ENCODE measurements at places on chromosomes 7 and 10.

- DNase-seq = no peak
Observed at GRCh38 chr7:43742692-43743091, 13.4 kb upstream of the COA1 start.

- DNase-seq = no peak
Observed at GRCh38 chr7:132083126-132083525, 493.1 kb downstream of the PLXNA4 start.

GRCh38 chr7:129492391-129492790 is 9.9 kb upstream of the SMKR1 start:
- no peak for DNase-seq

- DNase-seq = no peak
Observed at GRCh38 chr10:31749981-31750840, 178.4 kb downstream of the ARHGAP12 start.

GRCh38 chr10:43050011-43050410 is 26.9 kb upstream of the RET start:
- no peak for DNase-seq

GRCh38 chr10:74955796-74956195 is 129.4 kb downstream of the KAT6B start:
- no peak for DNase-seq

DNA sequence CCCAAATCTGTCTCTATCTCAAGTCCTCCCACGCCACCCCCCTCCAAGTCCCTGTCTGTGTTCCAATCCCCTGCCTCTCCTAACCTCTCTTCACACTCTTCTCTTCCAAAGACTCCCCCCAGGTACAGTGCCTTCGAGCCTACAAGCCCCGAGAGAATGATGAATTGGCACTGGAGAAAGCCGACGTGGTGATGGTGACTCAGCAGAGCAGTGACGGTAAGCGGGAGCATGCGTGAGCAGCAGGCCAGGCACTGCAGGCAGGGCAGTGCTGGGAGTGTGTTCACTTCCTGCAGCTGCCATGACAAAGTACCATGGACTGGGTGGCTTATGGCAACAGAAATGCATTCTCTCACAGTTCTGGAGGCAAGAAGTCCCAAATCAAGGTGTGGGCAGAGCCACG is 23.4 kb downstream of the ARHGEF5 start:
- DNase-seq = no peak

DNA sequence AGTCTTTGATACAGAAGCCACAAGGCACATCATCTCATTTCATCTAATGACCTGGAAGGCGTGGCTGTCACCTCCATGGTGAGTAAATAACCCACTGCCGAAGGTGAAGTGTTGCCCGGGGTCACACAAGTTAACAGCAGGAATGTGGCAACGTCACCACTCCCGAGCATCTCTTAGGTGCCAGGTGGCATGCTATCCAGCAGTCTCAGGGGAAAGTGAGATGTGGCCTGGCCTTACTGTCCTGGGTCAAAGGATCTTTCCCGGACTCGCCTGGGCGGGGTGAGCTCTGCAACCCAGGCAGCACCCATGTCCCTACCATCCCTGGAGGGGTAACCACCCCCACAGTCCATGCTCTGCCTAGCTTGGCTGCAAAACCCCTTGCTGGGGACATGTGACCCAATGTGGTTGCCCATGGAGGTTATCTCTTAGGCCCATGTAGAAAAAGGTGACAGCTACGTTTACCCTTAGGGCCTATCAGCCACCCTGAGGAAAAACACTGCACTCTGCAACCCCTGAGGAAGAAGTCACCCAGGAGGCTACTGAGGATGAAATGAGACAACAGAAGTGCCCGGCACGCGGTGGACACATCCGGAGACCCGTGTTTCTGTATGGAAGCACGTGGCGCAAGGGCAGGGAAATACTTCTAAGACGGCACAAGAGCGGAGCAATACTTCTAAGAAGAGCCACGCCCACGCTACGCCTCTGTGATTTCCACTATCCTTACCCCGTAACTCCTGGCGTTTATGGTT is 52.0 kb downstream of the BAIAP2L1 start:
- no peak for DNase-seq

DNA sequence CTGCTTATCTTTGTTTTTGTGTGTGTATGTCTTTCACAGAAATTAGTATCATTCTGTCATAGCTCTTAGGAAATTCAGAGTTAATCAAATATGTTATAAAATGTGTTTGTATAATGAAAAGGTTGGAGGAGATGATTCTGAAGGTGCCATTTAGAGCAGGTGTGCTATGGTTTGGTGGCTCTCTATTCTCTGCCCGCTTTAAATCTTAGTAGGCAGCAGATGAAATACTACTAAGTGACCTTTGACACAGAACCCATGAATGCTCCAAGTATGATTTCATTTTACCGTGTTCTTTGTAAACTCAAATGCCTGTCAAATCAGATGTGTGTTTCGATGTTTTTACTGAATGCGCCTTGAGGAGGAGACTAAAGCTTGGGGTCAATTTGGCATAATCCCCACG is 24.5 kb downstream of the ZEB1 start:
- no peak for DNase-seq

GRCh38 chr10:14173391-14173705 is 157.4 kb downstream of the FRMD4A start:
- no peak for DNase-seq

DNA sequence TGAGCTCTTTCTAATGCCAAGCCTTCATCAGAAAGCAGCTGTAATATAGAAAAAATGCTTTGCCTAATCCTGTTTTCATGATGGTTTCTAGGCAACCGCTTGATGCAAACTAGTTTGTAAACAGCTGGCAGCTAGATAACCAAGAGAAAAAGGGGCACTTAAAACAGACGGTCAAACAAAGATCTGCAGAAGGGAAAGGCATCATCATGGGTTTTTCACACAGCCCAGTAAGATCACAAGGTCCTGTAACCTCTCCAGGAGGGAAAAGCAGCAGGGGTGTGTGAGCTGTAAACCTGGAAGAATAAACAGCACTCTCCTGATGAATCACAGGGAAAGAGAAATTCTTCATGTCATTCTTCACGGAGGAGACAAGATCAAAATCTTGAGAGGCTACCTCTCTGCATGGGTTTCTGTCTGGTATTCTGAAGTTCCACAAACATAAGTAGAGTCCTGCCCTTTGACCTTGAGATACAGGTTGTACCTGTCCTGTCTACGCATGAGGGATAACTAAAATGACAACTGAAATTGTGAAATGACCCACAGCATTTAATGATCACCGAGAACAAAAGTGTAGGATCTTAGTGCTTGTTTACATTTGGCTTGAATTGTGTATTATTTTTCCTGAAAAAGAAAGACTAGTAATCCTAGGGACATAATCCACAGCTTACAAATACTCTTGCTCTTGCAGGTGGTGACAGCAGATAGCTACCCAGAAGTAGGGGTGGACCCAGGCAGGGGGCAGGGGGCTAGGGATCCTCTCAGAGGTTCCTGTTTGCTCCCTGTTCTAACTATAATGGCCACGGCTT is 48.0 kb downstream of the CREB3L2 start:
- no peak for DNase-seq

GRCh38 chr10:45015590-45015989 is 14.9 kb downstream of the ZNF22 start:
- no peak for DNase-seq

- DNase-seq = no peak
Observed at GRCh38 chr7:48083114-48083830, 5.8 kb upstream of the UPP1 start.

DNA sequence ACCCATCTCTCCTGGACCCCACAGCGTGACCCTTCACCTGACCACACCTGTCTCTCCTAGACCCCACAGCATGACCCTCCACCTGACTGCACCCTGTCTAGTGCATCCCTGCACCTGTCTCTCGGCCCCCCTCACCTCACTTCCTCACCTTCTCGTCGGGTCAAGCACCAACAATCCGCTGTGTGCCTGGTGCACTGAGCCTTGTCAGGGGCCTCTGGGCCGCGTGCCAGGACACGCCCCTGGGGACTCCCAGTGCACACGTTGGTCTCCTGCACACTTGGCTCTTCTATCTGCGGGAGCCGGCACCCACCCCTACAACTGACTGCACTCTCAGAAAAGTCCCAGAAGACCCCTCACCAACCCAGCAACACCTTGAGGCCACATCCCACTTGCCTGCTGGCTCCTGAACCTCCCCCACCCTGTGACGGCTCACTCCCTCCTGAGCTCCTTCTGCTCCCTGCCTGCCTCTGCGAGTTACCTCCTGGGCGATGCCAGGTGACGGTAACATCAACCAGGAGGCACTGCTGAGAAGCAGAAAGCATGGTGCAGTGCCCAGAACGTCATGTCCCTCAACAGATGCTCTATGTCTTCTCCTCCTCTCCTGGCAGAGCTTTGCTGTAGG is 147.6 kb downstream of the DIP2C start:
- no peak for DNase-seq

DNA sequence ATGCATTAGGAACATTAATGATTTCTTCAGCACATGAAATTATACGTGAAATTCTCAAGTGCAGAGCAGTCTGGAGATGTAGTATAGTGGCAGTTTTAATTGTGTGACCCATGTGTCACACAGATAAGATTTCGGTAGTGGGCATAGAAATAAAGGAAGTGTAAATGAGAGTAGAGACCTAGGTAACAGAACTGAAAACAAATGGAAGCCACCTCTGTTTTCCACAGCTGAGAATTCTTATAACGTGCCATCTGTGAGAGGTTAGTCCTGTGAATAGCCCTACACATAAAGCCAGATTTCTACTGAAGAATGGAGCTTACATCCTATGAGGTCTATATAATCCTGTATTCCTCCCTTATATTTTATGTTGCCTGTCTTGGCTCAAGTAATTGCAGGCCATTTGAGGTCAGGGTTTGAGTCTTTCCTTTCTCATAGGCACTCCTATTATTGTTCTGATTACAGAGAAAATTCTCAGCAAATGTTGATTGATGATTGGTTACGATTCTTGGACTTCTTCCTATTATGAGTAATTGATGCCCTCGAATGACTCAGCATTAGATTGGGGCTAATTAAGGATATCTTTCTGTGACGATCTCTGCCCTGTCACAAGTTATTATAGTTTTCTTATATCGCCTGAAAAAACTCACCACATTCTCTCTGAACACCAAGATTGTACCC is 258.2 kb downstream of the KIF20B start:
- DNase-seq = no peak

DNA sequence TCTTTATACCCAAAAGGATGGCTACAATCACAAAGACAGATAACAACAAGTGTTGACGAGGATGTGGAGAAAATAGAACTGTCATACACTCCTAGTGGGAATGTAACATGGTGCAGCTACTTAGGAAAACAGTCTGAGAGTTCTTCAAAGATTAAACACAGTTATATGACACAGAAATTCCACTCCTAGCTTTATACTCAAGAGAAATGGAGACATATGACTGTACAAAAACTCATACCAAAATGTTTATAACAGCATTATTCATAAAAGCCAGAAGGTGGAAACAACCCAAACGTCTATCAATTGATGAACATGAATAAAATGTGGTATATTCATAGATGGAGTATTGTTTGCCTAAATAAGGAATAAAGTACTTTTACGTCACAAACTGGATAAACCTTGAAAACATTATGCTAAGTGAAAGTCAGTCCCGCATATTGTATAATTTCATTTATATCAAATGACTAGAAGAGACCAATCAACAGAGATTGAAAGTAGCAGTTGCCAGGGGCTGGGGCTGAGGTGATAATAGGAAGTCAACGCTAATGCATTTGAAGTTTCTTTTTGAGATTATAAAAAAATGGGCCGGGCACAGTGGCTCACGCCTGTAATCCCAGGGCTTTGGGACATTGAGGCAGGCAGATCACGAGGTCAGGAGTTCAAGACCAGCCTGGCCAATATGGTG is 61.6 kb upstream of the SRPK2 start:
- no peak for DNase-seq
